D721Med (cell line): ENCODE measurements at places on chromosomes 4 and X.

GRCh38 chr4:4281787-4282186 lies 8.2 kb downstream of the LYAR start:
- DNase-seq, result no peak

GRCh38 chr4:188930822-188931221 lies 791.6 kb downstream of the TRIML1 start:
- no peak for DNase-seq

- DNase-seq, result no peak
Observed at GRCh38 chrX:110145854-110146253, 142.9 kb downstream of the TMEM164 start.

DNA sequence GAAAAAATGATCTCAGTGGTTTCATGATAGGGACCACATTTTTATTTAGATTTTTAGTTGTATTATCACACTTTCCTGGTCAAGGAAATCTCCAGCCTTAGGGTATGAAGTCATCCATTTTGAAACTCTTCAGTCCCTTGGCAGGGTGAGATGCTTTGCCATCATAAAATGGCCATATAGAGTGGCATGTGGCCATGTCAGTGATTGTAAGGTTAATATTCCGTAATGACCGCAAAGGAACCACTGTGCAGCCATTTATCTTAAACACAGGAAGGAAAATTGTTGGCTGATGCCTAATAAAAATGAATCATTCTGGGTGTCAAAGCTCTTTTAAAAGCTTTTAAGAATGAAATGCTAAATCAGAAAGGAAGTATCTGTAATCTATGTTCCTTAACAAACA lies 35.6 kb downstream of the COMMD8 start:
- DNase-seq, result no peak

GRCh38 chrX:45601052-45601451 lies 400.4 kb upstream of the DIPK2B start:
- DNase-seq, result no peak
